Smooth muscle cell of the coronary artery (primary cell): ENCODE measurements at places on chromosomes 7 and 10. TPM values are rescaled to one million over a fixed set of nuclear protein-coding genes. Genes with fewer than 3 reads are reported as not detected.

Gene FAM25A
- total RNA-seq: not detected in 2 replicates

Gene SORCS1
- not detected in 2 replicates for total RNA-seq

Gene GIMAP1
- not detected in 2 replicates for total RNA-seq

Gene ZC3HAV1L
- total RNA-seq: 4.6 TPM in 2 replicates

Gene SLC16A9
- total RNA-seq: 0.23 and 6.2 TPM in 2 replicates

Gene SFRP4
- total RNA-seq: 65.8 and 137 TPM in 2 replicates

Gene CPVL
- 0.08 and 1.9 TPM in 2 replicates for total RNA-seq

Gene CREB5
- total RNA-seq: 2.5 and 2.6 TPM in 2 replicates
